ENCODE measurements at places on chromosomes 1 and 21.
A peak's percentile ranks its signal among the peaks of the same experiment; 100 is the strongest.

DNA sequence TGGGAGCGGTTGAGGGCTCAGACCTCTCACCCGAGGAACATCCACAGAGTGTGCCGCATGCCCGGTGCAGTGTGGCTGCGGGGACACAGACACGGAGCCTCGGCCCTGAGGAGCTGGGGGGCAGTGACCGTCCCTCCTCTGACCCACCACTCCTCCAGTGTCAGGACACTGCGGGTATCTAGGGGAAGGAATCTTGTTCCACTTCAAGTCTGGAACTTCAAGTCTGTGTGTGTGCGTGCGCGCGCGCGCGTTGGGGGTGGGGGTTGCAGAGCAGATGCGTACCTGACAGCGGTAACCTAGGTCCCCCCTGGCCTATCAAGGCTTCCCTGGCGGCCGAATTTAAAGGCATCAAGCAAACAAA is 17.3 kb downstream of the PCSK9 start:
- peak; percentile 42 for DNase-seq

GRCh38 chr1:40802078-40802741 is 18.6 kb downstream of the KCNQ4 start:
- DNase-seq = peak; percentile 83

DNA sequence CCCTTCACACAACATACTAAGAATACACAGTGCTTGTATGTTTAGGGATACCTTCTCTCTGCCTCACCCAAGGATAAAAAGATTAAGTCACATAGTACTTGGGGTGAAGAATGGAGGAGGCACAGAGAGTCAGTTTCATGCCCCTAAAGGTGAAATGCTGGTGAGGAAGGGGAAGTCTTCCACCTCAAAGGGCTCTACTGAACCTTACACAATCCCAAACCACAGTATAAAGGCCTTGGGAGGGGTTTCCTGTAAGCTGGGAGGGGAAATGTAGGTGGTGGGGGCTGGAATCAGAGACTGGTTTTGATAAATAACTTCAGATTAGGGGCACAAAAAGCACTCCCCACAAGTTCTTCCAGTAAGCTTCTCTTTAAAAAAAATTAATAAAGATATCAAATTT is 3.5 kb downstream of the MINDY1 start:
- no peak for DNase-seq

- DNase-seq = no peak
These were observed 155.7 kb upstream of the FAM78B start for GRCh38 chr1:166322470-166322869.

All from activated naive CD4-positive, alpha-beta T cell treated with anti-CD3 and anti-CD28 coated beads, Interleukin-2, amount 50 U/mL, for 72 hours (primary cell).